ENCODE measurements at places on chromosomes 12 and 14.

DNA sequence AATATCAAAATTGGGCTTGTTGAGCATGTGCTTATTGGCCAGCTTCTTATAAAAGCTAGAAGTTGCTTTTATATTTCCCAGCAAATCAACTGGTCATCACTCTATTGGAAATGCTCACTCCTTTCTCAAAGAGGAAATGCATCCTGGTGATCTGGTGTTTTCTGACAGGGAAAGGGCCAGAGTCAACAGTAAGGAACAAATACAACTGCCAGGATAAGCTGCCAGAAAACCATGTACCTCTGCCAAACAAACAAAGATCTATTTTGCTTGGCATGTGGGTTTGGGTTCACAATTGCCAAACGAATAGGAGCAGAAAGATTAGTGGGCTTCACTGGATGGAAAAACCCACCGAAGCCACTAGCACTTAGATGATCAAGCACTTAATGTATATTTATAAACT, 126.9 kb upstream of the PDZRN4 start:
- no peak for DNase-seq

DNA sequence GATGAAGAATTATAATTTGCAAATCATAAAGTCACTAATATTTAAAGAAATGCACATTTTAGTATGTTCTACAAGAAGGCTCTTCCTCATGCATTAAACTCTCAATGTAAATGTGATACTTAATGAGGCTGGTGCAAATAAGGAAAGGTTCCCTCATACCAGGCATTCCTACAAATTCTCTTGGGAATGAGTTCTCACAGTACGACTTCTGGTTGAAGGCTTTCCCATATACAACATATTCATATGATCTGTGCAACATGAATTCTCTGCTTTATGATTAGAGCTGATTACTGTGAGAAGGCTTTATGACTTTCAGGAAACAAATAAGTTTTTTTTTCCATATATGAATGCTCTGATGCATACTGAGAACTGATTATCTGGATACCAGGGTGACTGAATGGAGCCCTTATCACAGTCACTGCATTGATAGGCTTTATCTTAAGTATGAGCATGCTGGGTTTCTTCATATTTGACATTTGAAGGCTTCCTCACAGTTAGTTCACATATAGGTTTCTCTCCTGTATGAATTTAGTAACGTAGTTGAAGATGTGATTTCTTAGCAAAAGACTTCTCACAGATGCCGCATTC, 293.9 kb downstream of the RAD51B start:
- no peak for DNase-seq

DNA sequence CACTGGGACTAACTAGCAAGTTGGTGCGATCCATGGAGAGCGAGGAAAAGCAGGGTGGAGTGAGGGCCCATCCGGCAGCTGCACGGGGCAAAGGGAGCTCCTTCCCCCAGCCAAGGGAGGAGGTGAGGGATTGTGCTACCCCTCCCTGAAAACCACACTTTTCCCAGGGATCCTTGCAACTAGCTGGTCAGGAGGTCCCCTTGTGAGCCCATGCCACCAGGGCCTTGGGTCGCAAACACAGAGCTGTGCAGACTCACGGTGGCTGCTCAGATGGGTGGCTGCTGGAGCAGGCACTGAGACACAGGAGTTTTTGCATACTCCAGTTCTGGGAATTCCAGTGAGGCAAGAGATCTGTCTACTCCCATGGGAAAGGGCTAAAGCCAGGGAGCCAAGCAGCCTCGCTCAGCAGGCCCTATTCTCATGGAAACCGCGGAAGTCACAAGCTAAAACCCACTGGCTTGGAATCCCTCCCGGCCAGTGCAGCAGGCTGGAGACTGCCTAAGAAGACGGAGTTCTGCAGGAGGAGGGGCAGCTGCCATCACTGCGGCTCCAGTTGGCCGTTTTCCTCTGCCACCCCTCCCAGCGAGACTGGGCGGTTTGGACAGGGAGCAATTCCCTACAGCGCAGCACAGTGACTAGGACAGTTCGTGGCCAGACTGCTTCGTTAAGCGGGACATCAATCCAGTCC, 10.9 kb upstream of the ZNF705A start:
- no peak for DNase-seq

- DNase-seq, result no peak
Observed at GRCh38 chr12:40622246-40622838, 69.9 kb upstream of the CNTN1 start.

GRCh38 chr12:62844915-62845314, 90.0 kb downstream of the PPM1H start:
- no peak for DNase-seq

- DNase-seq, result no peak
Observed at GRCh38 chr12:123109319-123109772, 41.5 kb downstream of the PITPNM2 start.

- no peak for DNase-seq
Observed at GRCh38 chr14:22384974-22385526, 204.0 kb downstream of the DAD1 start.

DNA sequence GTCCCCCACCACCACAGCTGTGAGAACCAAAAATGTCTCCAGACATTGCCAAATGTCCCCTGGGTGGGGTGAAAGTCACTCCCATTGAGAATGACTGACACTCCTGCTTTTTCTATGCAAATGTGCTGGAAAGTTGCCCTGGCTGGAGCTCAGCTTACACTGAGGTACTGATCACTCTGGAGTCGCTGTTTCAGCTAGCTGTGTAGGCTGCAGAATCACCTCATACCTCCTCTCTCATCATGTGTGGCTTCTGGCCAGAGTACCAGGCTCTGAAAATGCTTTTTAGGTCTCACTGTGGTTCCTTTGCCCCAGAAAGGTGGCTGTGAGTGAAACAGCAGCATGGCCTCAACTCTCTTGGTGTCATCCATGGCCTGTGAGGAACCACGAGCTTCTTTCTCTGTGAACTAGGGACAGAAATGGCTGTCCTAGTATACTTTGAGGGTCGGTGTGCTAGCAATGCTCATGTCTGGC, 414.4 kb downstream of the DPF3 start:
- no peak for DNase-seq

GRCh38 chr12:133256321-133256720, 20.6 kb upstream of the ANHX start:
- no peak for DNase-seq

DNA sequence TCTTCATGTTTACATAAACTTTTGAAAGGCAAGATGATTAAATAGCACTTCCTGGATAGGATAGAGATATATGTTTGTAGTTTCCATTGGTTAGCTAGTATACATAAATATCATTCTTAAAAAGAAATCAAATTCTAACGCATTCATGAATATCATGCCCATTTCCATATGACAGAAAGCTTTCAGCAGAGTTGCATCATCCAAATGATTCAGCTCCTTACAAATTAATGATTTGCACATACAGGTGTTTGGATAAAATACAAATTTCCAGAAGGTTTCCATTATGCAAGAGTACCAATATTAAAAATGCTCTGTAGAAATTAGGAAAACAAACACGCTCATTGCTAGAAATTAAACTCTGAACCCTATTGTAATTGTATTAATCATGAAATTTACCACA, 264.4 kb downstream of the FOXG1 start:
- no peak for DNase-seq
